Neural progenitor cell (in vitro differentiated cells): ENCODE measurements at places on chromosomes 6 and 20.

GRCh38 chr6:164826831-164827468 lies 482.5 kb downstream of the C6orf118 start:
- DNase-seq: no peak

- peak; percentile 49 for DNase-seq
Measured at GRCh38 chr6:5958921-5959320, 47.8 kb downstream of the NRN1 start.

- no peak for DNase-seq
Measured at GRCh38 chr20:9218531-9218961, 149.7 kb downstream of the PLCB4 start.

DNA sequence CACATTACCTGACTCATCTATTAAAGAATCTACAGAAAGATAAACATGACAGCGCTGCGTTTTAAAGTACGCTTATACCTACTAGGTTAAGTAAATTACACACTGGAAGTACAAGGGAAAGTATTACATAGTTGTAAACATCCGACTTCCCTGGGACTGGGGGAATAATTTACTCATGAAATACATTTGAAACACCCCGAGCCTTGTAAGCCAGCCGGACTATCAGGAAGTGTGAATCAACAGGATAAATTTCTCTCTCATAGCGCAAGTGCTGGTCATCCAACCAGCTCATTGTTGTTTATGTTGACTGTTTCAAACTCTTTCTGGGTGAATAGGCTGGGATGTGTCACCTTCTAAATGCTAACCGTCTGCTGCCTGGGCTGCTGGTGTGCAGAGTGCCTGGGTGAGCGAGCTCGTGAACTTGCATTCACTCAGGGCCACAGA lies 4.9 kb downstream of the BMP6 start:
- no peak for DNase-seq

DNA sequence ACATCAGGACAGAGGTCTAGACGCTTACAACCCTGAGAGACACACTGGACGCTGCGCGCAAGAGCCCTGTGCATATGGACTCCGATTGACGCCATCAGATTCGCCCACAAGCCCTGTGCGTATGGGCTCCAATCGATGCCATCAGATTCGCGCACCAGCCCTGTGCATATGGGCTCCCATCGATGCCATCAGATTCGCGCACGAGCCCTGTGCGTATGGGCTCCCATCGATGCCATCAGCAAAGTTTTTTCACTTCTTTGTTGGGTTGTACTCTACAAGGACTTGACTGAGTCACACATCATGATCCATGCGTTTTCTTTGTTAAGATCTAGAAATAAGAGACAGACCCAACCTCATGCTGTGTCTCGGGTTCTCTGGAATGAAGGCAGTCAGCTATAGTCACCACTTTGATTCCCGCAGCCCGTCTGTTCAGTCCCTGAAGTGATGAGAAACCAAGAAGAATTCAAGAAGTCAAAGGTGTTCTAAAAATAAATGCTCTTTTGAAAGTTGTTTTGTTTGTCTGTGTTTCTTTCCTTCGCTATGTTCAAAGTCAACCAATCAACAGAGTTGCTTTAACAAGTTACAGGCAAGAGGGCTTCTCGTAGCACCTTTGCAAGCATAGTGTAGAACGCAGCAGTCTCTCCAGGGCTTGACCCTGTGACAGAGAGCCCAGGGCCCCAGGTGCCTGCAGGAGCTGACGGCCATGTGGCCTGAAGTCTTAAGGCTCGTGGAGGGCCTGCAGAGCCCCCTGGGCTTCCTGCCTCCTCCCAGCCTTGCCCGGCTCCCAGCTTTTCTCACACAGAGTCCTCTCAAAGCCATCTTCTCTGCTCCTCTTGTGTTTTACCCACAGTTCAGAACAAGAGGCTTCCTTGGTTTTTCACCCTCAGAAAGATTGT lies 7.9 kb downstream of the RPS6KA2 start:
- no peak for DNase-seq

DNA sequence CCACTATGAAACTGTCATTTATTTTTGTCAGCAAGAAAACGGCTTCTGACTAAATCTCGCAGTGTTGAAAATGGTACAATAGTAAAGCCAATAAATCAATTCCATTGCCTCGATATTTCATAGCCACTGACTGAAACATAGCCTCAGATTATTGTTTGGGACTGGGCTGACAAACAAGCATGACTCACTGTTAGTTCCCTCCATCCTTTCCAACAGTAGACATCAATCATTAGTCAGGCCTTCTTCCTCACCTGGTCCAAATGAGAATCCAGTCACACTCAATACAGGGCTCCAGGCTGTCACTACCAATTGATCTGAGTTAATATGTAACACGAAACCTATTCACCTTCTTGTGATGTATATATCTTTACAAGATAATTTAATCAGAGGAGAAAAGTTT lies 66.1 kb downstream of the ADGRB3 start:
- no peak for DNase-seq

- DNase-seq: no peak
Measured at GRCh38 chr20:58907320-58908137, 55.0 kb downstream of the GNAS start.

GRCh38 chr6:106731144-106731842 lies 101.9 kb downstream of the QRSL1 start:
- DNase-seq: no peak

DNA sequence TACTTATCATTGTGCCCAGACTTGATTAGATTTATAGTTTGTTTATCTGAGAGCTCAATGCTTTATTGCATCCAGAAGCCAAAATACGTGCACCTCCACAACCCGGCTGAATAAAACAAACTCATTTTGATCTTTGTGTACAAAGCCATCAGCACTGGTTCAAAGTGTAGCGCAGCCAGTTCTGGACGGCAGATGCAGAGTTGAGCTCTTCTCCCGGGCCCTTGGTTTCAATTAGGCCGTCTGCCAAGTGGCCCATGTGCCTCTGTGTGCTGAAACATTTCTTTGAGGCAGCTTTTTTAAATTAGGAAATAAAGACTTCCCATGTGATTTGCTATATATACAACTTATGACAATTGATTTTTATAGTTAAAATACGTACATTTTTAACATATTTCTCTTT lies 96.2 kb upstream of the RSPO3 start:
- no peak for DNase-seq

DNA sequence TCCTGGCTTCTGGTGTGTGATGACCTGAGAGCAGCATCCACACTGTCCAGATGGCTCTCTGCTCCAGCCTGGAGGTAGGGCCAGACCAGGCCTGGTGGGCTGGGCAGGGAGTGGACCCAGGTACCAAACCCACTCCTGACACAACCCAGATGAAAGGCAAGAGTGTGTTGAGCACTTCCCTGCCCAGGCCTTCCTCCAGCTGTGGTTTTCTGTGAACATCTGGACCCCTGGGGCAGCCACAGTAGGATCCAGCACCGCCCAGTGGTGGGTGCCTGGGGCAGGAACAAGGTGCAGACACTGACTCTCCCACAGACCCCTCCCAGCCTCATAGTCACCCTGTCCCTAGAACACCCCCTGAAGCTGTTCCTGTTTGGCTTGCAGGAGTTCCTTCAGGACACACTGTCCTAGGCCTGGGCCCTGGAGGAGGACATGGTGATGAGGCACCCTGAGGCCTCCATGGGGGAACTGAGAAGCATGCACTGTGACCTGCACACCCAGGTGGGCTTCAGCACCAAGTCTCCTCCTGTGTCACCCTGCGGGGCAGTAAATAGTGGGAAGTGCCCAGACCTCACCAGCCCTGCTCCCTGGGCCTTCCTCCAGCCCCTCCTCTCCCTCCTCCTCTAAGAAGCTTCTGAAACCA lies 28.7 kb downstream of the UBD start:
- no peak for DNase-seq

- no peak for DNase-seq
Measured at GRCh38 chr6:28803337-28803709, 120.5 kb downstream of the TRIM27 start.

DNA sequence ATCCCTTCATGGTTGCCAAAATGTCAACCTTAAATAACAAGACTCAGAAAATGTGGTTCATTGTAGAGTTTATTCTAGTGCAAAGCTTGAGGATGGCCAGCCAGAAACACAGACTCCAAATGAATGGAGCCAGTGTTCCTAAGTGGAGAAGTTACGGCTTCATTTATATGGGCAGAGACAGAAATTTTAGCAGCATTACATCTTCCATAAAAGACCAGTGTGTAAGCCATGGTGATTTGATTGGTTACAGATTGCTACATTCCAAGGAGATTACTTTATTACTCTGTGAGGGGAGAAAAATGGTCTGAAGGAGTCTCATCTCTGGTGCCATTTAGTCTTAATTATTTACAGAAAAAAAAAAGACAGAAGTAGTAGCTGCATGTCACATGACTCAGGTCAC lies 97.8 kb downstream of the OTOR start:
- DNase-seq: no peak

DNA sequence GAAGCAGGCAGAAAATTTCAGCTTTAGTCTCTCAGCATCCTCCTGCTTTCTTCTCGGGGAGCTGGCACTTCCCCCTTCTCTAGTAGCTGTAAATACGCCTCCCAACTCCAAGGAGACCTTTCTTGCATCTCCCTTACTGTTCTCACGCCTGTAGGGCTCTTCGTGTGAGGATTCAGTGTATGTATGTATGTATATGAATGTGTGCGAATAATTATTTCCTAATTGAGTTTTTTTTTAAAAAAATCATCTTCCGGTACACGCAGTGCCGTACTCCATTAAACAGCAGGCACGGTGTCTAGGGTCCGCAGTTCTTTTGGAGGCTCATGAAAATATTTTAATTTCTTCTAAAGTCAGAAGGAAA lies 85.4 kb downstream of the HFE start:
- DNase-seq: peak; percentile 34

- DNase-seq: peak; percentile 63
Measured at GRCh38 chr20:57672164-57672563, 37.7 kb downstream of the PMEPA1 start.

GRCh38 chr6:20566109-20566508 lies 31.9 kb downstream of the CDKAL1 start:
- no peak for DNase-seq

DNA sequence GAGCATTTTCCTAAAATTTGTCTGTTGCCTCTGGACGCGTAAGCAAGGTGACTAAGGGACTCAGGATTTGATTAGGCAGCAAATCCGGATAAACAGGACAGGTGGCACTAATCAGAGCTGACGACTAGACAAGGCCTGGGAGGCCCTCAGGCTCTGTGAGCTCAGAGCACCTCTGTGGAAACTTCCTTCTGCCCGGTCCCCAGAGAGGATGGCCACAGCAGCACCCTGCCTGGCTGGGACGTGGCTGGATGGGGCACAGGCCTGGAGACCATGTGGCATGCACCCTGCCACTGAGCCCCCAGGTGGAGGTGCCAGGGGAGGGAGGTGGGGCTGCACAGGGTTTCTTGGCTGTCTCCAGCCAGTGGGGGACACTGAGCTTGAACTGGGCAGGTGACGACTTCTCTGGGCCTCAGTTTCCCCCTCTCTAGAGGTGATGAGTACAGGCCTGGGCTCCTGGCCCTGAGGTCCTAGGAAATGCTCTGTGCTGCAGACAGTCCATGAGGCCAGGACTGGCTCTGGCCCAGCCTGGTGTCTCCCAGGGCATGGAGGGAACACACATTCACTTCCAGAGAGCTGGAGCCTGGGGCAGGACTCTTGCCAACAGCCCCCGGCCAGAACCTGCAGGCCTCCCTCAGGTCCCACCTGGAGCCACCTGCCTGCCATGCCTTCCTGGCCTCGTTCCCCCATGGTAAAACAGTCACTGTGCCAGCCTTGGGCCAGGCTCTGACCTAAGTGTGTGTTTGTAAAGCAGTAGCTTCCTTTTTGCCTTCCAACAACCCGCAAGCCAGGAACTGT lies 39.6 kb upstream of the STX16 start:
- DNase-seq: no peak

DNA sequence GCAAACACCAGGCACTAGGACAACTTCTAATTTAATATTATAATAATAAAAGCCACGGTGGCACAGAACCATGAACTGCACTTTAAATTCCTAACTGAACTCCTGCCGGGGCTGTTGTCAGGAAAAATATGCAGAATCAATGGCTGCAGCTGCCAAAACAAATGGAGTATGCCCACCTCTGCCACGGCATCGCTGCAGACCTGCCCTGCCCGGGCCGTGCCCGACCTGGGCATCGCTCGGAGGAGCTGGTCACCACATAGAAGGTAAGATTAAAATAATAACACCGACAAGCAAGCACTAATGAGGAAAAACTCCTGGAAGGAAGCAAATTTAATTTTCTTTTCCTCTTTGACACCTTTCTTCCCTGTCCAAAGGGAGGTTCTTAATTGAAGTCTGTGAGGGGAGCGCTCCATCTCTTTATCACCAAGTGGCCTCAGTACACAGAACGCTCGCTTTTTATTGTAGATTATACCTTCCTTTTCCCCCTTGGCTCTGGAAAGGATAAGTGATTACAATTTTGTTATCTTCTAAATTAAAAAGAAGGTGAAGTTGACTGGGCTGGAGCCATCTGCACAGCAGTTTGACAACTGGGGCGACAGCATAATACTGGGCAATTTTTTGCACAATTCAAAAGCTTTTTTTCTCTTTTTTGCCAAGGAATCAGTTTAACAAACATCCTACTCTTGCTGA lies 351.3 kb downstream of the ZFAND3 start:
- no peak for DNase-seq
